CD4-positive, alpha-beta T cell treated with Interleukin-10 for 1 hour (primary cell): ENCODE measurements at places on chromosomes 1 and 21.
A peak's percentile ranks its signal among the peaks of the same experiment; 100 is the strongest.

DNA sequence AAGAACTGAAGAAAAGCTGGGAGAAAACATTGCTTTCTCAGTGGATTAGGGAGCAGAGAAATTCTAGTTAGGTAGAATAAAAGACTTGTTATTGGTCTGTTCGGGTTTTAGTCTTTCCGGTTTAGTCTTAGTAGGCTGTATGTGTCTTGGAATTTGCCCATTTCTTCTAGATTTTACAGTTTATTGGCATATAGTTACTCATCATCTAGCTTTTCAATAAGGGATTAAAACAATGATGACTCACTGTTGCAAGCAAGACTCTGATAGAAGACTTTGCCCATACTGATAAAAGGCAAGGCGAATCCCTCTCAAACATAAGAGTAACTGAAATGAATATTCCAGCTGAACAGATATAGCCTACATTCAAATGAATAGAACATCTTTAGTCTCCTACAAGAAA lies 62.3 kb downstream of the GPR137B start:
- DNase-seq, result no peak

- peak; percentile 72 for DNase-seq
Observed at GRCh38 chr1:12617901-12618660, at the start of gene DHRS3. DHRS3 (minus strand) TSS chr1:12618210; CDS start chr1:12617348, 862 bp downstream.

- DNase-seq, result no peak
Observed at GRCh38 chr21:14572204-14572780, 26.2 kb upstream of the SAMSN1 start.

DNA sequence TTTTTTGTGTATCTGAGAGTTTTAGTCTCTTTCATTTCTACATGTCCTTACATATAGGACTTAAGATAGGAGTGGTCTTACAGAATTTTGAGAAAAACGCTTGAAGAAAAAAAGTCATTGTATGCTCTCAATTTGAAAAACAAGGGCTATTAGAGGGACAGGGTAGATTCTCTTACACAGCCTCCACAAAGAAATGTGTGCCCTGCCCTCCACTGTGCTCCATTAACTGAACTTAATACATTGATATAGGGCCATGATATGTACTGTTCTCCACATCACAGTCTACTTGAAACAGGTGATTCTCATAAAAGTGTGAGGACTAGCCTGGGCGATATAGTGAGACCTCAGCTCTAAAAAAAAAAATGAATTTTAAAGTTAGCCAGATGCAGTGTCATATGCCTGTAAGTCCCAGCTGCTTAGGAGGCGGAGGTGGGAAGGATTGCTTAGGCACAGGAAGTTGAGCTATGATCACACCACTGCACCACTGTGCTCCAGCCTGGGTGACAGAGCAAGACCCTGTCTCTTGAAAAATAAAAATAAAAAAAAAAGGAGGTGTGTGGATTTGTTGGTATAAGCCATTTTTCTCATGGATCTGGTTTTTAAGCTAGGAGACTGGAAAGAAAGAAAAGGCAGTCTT lies 77.0 kb downstream of the HMCN1 start:
- DNase-seq, result no peak

DNA sequence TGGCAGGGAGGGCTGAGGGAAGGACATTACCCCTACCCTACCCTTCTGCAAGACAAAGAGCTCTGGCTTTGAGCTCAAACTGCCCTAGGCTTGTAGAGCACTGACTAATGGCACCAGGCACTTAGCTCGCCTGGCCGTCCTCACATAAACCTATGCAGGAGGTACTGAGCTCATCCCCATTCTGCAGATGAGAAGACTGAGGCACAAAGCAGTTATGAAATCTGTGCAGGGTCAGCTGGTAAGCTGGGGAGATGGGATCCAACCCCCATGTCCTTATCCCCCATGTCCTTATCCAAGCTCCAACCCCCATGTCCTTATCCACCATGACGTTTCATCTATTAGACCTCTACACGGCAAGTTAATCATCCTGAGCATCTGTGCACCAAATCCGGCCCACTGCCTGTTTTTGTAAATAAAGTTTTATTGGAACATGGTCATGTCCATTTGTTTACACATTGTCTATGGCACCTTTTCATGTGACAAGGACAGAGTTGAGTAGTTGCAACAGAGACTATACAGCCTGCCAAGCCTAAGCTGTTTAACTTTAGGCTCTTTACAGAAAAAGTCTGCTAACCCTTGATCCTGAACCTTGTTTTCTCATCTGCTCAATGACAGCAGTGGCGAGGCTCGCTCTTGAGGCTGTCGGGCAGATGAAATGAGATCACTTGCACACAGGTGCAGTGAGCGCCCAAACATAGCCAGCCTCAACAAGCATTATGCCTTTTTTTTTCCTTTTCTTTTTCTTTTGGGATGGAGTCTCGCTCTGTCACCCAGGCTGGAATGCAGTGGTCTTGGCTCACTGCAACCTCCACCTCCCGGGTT lies 86.8 kb downstream of the FBXO2 start:
- DNase-seq, result no peak

DNA sequence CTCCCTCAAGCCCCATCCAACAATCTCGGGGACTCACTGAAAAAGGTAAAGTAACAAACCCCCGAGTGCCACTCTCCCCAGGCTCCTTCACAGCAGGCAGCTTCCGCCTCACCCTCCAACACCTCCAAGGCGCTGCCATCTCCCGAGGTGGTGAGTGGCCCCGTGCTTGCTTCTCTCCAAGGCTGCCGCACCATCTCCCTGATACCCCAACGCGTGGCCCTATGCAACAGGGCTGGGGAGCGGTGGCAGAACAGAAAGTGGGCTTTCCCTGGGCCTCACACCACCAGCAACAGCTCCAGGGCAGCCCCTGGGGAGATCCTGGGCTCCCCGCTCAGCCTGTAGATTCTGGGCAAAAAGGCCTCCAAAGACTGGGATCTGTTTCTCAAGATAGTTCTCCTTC lies 105.1 kb downstream of the RAVER2 start:
- no peak for DNase-seq

GRCh38 chr21:45108034-45108790 lies 33.8 kb downstream of the ADARB1 start:
- no peak for DNase-seq

- no peak for DNase-seq
Observed at GRCh38 chr1:92855236-92855635, 23.4 kb downstream of the RPL5 start.

DNA sequence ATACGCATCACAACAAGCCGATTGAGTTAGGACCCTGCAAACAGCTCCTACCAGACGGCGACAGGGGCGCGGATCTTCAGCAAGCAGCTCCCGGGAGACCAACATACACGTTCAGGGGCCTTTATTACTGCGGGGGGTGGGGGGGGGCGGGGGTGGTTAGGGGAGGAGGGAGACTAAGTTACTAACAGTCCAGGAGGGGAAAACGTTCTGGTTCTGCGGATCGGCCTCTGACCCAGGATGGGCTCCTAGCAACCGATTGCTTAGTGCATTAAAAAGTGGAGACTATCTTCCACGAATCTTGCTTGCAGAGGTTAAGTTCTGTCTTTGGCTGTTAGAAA lies 162.0 kb downstream of the RUNX1 start:
- no peak for DNase-seq

- no peak for DNase-seq
Observed at GRCh38 chr1:210541680-210542358, 213.1 kb downstream of the HHAT start.

- DNase-seq, result no peak
Observed at GRCh38 chr1:20189664-20190063, 3.3 kb upstream of the PLA2G2C start.

GRCh38 chr1:31199236-31199790 lies 40.4 kb downstream of the NKAIN1 start:
- DNase-seq, result no peak

GRCh38 chr1:219651993-219652392 lies 39.1 kb upstream of the ZC3H11B start:
- no peak for DNase-seq

DNA sequence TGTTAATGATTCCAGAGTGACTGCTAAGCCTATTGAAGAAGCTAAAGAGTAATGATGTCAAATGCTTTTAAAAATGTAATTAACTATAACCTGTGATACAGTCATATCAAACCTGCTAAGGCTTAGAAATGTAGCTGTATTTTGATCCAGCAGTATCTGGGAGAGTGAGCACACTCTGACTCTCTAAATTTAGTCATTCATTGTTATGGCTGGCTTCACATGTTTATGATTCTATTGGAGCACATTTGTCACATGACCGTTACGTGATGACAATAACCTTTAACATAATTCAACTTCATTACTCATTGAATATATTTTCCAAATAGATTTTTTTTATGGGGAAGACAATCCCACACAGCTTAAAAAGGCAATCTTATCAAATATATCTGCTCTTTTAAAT lies 587.1 kb downstream of the LMO4 start:
- DNase-seq, result no peak

DNA sequence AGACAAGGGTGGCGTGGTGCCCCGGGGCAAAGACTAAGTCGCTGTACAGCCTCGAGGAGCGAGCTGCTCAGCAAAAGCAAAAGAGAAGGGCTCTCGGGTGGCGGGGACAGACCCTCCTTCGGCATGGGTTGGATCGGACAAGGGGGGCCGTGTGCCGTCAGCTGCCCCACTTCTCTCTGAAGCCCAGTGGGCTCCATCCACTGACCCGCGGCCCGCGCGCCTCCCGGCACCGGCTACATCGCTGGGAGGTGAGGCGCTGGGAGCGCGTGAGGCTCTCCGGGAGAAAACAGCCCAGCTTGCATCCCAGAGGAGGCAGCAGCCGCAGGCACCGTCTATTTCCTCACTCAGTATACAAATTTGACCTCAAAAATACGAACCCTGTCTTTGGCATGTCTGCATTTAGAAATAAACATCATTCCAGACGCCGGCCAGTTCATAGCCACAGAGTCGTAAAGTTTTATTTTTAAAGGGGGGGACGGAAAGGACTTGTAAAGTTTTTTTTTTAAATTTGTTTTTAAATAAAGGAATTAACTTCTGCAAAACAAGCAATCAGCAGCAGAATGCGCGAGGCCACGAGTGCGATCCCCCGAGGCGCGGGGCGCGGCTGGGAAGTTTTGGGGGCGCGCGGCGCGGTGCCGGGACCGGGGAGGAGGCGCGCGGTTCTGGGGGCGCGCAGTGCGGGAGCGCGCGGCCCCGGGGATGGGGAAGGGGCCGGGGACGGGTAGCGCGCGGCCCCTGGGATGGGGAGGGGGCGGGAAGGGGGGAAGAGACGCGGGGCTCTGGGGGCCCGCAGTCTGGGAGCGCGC lies 689 bp upstream of the GPR137B start:
- DNase-seq, result no peak

- DNase-seq, result no peak
Observed at GRCh38 chr1:211192227-211192626, 58.3 kb upstream of the KCNH1 start.

DNA sequence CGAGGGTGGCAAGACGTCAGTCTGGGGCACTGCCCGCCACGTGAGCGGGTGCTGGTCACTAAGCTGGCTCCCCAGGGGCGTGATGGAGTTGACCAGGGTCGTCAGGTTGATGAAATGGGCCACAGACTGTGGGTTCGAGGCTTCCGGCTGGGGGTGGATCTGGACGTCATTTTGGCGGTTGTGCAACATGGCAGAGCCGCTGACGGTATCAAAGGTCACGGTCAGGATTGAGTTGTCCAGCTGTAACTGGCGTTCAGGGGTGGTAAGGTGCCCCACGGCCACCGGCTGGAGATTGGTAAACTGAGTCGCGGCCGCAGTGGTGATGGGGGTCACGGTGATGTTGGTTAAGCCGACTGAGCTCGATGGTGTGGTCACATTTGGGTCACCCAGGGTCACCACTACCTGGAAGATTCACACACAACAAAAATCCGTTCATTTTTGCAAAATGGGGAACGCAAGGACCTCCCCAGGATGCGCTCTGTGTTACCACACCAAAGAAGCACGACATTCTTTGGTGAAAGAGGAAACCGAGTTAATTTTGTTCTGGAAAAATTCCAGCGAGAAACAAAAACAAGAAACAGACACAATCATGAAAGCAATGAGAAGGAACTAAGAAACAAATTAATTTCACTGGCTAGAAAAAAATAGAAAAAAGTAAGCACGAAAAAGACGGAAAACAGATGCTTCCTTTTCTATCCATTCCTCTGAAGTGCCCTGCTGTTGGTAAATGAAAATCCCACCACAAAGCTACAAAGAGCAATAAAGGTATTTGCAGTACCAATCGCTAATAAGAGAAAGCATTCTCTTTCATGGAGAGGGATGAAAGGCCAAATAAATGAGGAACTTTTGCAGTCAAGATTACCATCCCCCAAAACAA lies 34.7 kb upstream of the RIPK4 start:
- DNase-seq, result no peak

DNA sequence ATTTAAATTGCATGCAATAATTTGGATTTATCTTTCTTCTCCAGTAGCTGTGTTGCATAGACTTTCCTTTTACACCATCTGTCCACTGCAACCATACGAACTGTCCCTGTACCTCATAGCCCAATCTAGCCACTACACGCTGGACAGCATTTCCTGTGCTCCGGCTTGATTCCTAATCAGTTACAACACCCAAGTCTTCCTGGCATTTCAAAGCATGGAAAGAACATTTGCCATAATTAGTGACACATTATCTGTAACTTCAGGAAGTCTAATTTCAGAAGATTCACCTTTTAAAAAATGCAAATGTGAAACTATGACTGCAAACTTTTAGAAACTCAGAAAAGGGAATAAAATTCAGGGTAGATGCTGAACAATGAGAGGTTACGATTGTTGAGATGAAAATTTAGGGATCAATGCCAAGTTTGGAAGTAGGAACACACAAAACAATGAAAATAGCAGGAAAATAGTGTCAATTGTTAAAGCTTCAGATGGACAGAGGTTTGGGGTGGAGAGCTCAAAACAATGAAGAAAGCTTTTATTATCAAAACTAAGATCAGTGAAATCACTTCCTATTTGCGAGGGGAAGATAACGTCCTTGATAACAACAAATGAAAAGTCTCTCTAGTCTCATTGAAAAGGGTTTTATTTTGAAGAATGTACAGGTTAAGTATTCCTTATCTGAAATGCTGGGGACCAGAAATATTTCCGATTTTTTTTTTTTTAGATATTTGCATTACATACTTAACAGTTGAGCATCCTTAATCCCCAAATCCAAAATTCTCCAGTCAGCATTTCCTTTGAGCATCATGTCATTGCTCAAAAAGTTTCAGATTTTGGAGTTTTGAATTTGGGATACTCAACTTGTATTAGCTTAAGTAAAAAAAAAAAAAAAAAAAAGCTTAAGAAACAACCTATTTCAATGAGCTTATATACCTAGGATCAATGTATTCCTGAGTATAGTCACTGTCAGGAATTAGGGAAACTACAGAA lies 107.3 kb downstream of the FNBP1L start:
- DNase-seq, result no peak

- no peak for DNase-seq
Observed at GRCh38 chr1:208332774-208333126, 88.6 kb upstream of the PLXNA2 start.
